ENCODE measurements at places on chromosomes 6 and 20. TPM values are rescaled to one million over a fixed set of nuclear protein-coding genes. Genes with fewer than 3 reads are reported as not detected.

DNA sequence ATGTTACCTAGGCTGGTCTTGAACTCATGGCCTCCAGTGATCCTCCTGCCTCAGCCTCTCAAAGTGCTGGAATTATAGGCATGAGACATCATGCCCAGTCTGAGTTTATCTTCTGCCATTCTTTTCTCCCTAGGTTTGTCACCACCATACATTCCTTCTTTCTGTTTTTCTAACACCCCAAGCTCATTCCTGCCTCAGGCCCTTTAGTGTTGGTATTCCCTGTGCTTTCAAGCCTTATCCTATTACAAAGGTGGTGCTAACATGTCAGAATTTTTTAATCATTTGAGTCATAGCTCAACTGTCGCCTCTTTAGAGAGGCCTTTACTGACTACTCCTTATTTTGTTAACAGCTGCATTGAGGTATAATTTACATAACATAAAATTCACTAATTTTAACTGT is 221.1 kb upstream of the PRSS16 start:
- no peak for DNase-seq

CAGE1 gene
- total RNA-seq, result 0.49 TPM

DNA sequence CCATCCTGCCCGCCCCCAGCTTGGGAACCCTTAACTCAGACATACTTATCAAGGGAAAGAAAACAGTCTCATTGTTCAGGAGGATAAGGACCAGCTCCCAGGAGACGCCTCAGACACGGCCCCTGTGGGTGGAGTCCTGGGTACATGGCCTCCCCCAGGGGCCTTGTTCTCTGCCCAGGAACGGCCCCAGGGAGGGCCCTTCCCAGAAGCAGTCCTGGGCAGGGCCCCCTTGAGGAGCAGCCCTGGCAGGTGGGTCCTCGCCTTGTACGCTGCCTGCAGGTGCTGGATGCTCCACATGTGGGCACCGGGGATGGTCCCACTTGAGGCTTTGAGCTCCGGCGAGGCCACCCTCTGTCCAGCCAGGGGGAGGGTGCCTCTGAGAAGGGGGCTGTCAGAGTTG is 4.5 kb upstream of the GATA5 start:
- DNase-seq, result no peak

GRCh38 chr6:149028767-149029405 is 282.1 kb downstream of the UST start:
- DNase-seq, result peak; percentile 34

DNA sequence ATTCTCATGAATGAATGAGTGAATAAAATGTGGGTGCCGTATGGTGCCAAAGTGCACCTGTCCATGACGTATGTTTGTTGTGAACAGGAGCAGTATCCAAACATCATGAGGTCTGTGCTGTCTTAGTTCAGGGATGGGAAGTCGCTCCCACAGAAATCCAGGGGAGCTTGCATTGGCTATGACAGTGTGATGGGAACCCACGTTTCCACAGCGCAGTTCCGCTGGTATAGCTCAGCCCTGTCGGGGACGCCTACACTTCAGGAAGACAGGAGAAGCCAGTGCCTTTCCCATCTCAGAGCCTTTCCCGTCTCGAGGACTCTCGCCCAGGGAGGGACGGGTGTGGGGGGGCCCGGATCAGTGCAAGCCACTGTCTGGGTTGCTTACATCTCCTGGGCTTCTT is 69.8 kb downstream of the DACT2 start:
- no peak for DNase-seq

GRCh38 chr20:45322952-45323383 is 14.9 kb upstream of the MATN4 start:
- DNase-seq, result peak; percentile 62

GRCh38 chr6:125519367-125519766 is 217.6 kb upstream of the HDDC2 start:
- no peak for DNase-seq
